Ovary (tissue), 10 donors: ENCODE measurements at places on chromosomes 2 and 18. TPM values are rescaled to one million over a fixed set of nuclear protein-coding genes. Genes with fewer than 3 reads are reported as not detected.

GKN1 gene
- polyA plus RNA-seq, result not detected

GALR1 gene
- not detected for polyA plus RNA-seq

SLC5A7 gene
- 0.43 TPM for polyA plus RNA-seq

SOWAHC gene
- 9.5 TPM for polyA plus RNA-seq
